ENCODE measurements at places on chromosomes 2 and 18.

- no peak for DNase-seq
Measured at GRCh38 chr2:221818616-221819320, 246.7 kb upstream of the EPHA4 start.

GRCh38 chr2:197799068-197799467 lies 5.3 kb upstream of the PLCL1 start:
- no peak for DNase-seq

DNA sequence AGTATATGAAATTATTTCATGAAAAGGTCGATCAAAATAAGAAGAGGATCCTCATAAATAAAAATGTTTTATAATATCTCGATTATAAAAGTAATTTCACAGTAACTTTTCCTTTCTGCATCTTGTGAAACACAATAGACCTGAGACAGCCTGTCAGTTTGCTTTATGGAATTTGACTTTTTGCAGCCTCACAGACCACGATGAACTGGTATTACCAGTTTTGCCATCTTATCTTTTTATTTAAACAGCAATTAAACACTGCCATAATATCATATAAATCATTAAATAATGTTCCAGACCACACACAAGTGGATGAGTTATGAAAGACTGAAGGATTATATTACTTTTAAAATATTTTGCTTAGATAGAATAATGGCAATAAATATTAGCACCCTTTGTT lies 10.7 kb upstream of the GALNT3 start:
- DNase-seq, result no peak

DNA sequence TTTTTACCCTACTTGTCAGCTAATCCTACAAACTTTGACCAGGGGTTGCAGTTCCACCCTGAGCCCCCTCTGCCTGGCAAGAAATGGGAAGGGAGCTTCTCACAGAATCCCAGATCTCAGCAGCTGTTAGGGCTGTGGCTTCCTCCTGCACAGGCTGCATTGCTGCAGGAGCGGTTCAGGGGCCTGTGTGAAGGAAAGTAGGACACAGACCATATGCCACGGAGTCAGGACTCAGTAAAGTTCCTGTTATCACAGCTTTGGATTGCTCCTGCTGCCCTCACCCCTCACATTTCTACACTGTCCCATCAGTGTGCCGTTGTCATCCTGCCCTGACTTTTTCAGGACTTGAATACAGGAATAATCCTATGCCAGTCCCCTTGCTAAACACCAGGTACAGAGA lies 62.8 kb upstream of the SP3 start:
- DNase-seq, result no peak

- DNase-seq, result peak; percentile 45
Measured at GRCh38 chr2:43129676-43130547, 96.5 kb downstream of the ZFP36L2 start.

DNA sequence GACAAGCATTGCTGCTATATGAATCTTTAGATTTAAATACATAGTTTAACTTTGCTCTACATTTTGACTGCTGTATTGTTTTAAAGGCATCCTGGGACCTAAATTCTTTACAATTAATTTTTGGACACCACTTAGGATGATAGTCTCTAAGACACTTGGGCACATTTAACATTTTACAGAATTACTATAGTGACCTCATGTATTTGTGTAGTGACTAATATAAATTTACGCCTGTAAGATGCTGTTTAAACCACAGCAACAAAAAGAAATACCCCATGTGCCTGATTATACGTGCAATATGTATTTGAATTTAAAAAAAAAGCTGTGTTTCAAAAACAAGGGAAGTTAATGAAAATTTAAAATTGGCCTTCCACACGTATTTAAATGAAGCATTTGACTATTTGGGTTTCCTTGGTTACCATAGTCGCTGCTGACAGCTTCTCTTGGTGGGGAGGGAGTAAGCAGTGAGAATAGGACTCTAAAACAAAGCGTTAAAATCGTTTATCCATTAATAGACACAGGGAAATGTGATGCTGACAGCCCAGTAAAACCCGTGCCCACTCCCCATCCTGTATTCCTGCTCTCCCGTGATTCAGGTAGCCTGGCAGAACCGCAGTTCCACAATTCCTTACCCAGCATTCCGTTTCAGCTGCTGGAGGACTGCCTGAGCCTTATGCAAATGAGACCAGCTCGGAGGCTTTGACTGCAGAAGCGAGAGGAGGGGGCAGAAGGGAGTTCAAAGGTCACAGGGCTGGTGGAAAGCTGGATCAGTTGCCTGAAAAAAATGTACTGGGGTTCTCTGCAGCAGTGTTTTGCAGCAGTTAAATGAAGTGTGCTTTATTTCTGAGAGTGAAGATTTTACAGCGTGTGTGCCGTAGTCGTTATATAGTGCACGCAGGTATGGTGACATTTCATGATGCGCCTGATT lies 104.3 kb downstream of the CSRNP3 start:
- DNase-seq, result peak; percentile 88

- DNase-seq, result no peak
Measured at GRCh38 chr18:55508651-55509050, 79.3 kb downstream of the TCF4 start.

- DNase-seq, result no peak
Measured at GRCh38 chr2:206881708-206882410, 57.5 kb upstream of the CPO start.

DNA sequence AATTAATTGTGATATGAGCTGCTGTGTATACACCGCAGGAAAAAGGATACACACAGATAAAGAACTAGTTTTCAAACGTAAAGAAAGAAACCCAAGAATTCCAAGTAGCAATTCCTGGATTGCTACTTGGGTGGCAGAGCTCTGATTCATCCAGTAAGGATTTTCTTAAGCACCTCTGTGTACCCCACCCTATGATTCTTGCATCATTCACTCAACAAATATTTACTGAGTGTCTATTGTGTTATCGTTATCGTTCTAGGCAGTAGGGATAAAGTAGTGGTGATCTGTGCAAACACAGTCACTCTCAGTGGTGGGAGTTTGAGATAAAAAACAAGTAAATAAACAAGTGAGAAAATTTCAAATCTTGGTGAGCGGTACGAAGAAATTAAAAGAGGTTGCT lies 4.9 kb upstream of the TMEM200C start:
- DNase-seq, result no peak

- DNase-seq, result no peak
Measured at GRCh38 chr2:168443818-168444217, 12.3 kb upstream of the CERS6 start.

DNA sequence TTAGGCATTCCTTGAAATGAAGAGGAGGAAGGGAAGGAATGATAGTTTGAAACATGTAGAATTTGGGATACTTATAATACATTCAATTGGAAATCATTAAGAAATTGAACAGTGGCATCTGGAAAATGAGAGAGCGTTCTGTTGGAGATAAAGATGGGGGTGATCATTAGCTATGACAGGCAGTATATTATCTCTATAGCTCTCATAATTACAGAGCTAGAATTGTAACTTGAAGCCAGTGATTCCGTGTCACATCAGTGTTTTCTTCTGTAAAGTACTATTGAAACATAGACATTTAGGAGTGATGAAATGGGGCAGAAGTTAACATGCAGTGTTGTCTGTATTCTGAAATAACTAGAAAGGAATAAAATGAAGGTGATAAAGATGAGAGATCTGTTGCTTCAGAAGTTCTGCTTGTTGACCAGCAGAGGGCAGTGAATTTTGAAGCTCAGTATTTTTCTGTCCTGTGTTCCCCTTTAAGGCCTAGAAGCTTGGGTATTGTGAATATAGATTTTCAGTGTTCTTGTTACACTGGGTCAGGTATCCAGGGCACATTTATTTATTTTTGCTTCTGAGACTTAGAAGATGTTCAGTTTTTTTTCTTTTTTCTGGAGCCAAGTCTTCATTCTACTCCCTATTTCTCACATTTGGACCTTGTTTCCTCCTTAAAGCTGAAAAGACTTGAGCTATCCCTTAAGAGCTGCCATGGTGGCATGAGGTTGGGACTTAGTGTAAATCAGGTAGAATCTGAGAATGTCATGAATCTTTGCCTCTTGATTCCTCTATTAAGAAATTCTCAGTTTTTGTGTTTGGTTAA lies 157.4 kb downstream of the TAF4B start:
- no peak for DNase-seq

DNA sequence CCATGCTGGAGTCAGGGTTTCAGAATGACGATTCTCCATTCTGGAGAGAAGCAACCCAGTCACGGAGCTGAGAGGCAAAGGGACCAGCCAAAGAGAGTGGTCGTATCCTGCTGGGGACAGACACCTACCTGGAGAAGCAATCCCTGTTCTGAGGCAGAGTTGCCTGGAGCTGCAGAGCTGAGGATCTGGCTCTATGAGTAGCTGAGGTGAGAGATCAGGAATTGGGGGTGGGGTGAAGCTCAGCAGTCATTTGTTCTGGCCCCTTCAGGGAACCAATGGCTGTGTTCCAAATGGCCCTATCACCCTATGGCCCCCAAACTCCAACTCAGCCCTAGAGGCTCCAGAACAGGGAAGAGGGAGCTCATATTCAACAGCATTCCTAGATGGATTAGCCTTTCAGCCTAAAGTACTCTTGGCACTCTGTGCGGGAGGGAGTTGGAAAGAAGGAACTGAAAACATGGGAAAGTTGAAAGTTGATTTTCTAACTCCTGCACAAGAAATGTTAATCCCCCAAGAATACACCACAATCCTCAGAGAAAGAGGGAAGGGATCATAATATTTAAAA lies 3.3 kb upstream of the ATRAID start:
- no peak for DNase-seq

DNA sequence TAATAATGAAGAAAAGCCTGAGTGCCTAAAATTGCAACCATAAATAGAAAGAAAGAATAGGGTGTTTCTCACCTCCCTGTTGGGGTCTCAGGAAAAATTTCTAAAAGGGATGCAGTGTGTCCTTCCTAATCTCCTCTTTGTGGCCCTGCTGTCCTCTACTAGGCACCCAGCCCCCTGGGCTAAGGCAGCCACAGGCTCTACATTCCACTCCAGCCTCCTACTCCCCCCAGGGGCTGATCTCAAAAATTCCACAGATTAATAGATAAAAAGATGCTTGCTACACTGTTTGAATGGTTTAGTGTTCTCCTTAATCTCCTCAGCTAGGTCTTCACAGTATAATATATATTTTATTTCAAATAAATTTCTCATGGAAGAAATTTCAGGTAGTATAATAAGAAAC lies 17.6 kb downstream of the SATB2 start:
- no peak for DNase-seq

DNA sequence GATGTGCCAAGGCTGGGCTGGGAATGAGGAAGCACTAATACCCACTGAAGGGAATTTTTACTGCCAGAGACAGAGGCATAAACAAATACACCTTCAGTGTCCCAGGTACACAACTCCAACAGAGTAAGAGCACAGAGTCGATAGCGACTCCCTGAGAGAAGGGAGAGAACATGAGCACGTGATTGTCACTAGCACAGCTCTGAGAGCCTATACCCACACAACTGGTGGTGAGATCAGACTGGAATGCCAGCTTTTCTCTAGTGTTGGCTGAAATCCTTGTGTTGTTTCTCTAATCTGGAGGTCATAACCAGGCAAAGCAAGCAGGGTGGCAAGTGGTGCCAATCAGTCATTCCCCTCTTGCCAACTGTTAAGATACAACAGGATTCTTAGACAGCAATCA lies 377.2 kb downstream of the CNTNAP5 start:
- no peak for DNase-seq

DNA sequence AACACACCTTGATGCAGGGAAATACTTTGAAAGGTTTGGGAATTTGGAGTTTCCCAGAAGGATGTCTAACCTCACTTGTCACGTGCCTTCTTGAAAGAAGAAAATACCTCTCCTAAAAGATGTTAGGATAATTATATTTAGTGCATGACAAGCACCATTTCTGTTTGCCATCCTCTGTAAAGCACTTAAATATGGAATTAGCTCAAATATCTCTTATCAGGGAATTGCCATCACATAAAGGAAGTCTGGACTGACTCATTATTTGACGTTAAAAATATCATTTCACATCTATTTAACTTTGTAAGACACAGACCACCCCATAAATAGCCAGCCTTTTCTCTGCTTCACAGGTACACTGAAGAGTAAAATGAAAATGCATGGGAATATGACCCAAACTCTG lies 140.1 kb downstream of the STK39 start:
- no peak for DNase-seq

DNA sequence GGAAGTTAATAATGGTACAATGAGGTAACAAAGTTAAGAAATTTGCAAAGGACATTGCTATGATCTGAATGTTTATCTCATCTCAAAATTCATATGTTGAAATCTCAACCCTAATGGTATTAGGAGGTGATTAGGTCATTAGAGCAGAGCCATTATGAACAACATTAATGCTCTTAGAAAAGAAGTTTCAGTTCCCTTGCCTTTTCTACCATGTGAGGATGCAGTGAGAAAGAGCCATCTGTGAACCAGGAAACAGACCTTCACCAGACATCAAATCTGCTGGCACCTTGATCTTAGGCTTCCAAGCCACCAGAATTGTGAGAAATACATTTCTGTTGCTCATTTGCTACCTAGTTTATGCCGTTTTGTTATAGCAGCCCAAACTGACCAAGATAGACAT lies 757.6 kb downstream of the NR4A2 start:
- DNase-seq, result no peak

DNA sequence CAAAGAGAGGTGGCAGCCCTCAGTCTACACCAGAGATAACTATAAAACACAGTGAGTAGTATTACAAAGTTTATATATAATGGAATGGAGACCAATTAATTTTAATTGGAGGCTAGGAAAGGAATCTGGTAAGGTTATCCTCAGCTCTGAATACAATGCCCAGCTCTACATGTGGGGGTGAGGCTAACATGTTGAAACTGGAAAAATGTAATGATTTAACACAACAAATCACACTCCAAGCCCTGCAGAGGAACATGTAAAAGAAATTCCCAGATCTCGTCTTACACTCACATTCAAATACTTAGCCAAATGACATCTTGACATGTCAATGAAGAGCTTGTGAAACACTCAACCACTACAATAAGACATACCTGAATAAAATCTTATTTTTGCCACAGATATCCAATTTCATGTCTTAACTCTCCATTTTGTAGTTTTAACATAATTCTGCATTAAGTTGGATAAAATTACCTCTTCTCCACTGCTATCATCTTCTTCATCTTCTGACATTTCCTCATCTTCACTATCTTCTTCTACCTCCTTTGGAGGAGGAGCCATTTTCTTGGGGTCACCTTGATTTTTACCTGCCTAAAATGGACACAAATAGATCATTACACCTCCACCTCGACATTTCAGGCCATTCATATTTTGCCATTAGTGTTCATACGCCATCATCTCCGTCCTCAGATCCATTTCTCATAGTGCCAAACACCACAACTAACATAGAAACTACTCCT lies 1.4 kb downstream of the NCL start:
- DNase-seq, result no peak

DNA sequence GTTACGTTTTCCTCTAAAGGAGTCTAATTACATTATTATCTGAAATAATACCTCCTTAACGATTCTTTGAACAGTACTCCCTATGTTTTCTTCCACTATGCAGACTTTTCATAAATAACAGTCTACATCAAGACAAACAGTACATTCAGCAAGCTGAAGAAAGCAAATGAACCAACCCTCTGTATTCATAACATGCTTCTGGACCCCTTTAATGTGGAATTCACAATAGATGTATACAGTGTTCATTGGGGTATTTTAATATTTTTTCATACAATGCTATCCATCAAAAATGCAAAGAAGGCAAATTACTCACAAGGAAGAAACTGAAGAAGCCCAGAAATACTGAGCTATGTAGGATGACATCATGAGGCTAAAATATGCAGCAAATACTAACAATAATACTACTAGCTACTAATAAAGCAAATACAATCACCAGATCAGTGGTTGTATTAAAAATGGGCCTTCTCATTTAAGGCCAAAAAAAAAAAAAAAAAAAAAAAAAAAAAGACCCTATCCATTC lies 408.6 kb downstream of the MTX2 start:
- no peak for DNase-seq

- DNase-seq, result peak; percentile 68
Measured at GRCh38 chr2:20584399-20585358, 66.2 kb downstream of the HS1BP3 start.

GRCh38 chr18:79283131-79283810 lies 112.5 kb upstream of the NFATC1 start:
- DNase-seq, result no peak
